ENCODE measurements at places on chromosomes 11 and 22.

DNA sequence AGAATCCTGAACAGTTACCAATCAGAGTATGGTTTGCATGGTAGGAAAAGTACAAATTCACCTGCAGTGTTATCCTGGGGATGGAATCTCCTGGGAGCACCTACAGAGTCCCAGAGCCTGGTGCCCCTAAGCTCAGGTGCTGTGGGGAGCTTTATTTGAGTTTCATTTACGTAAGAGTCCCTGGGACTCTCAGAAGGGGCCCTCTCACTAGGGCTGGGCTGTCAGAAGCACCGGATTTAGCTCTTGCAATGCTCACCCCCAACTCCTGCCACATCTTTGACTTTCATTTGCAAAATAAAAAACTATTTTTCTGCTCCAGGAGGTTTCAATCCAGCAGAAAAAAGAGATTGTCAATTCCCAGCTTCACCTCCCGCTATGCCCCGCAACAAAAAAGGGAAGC, 569.8 kb upstream of the B3GAT1 start:
- DNase-seq = no peak

GRCh38 chr22:20563466-20563906, 56.1 kb downstream of the MED15 start:
- DNase-seq = no peak

- DNase-seq = no peak
Measured at GRCh38 chr11:69167916-69168691, 12.4 kb downstream of the SMIM38 start.

DNA sequence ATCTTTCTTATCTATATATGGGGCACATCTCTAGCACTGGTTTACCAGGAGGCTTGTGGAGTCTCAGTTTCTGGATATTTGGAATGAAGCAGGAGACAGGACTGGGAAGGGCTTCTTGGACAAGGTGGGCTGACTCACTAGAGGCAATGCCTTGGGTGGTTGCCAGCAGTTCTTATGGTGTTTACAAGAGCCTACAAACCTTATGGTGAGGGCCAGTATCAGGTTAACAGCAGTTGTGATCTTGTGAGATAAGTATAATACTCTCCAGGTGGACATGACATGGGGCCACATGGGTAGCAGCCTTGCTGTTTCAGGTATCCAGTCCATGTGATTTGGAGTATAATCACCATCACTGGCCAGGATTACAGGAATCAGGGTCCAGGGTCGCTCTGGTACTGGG, 10.2 kb downstream of the FUT4 start:
- DNase-seq = peak; percentile 79
